Iris pigment epithelial cell (primary cell): ENCODE measurements at places on chromosomes 5 and 9.

DNA sequence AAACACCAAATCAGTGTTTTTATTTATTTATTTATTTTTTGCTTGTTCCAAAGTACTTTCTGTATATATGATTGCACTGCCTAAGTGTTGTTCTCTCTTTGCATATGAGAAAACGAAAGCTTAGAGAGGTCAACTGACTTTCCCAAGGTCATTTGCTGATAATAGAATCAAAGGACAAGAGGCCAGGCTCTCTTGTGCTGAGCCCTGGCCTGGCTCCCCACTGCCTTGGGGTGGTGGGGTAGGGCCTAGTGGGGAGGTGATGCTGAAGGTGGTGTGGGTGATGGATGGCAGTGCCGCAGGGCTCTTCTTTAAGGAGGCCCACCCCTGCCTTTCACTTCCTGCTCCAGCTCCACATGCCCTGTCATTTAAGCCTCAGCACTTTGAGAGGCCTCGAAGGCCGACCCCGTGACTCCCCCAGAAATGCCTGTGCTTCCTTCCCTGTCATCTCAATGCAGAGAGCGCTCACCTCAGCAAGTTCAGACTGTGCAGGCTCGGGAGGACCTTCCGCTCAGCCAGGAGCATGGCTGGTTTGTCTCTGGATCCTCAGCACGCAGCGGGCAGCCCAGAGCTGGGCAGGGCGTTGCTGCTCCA lies 59.5 kb downstream of the SMIM23 start:
- DNase-seq: no peak

GRCh38 chr5:147190331-147190730 lies 44.5 kb upstream of the STK32A start:
- no peak for DNase-seq

DNA sequence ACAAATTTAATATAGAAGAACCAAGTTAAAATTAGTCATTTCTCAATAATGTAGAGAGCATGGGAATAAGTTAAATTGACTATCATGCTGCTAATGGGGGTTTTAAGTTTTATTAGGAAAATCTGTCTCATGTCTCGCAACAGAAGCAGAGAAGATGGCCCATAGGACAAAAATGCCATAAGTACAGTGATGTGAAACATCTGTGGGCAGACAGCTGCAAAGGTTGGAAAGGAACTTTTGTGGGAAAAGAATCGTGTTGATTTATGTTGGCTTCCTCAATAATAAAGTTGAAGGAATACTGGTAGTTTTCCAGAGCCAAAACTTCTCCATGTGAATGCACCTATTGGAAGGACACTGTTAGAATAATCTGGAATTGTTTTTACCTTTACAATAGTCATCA lies 44.8 kb downstream of the VCAN start:
- no peak for DNase-seq

- DNase-seq: peak; percentile 57
Observed at GRCh38 chr5:132787076-132787475, 10.0 kb upstream of the SEPTIN8 start.

- DNase-seq: peak; percentile 71
Observed at GRCh38 chr9:121285835-121286687, 18.1 kb downstream of the GSN start.

DNA sequence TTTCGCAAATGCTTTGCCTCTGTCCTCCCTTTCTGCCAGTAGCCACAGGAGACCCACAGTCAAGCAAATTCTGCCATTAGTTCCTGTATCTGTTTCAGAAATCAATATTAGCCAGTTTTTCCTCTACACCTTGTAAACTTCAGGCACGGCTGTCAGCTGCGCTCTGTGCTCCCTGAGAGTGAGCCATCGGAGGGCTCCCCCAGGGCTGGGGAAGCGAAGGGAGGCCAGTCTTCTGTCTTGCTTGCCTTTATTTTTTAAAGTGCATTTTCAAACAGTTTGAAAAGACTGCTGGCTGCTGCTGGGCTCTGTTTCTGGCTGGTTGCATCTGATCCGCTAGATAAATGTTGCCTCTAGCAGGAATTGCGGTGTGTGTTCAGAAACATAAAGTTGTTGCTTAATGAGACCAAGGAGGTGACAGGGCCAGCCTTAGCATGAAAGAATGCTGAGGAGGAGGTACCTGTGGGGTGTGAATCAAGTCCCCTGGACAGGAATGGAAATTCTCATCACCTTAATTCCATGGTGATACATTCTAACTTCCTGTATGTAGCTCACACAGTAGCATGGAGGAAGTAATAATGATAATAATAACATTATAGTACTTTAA lies 421.7 kb upstream of the KIF2A start:
- DNase-seq: no peak

DNA sequence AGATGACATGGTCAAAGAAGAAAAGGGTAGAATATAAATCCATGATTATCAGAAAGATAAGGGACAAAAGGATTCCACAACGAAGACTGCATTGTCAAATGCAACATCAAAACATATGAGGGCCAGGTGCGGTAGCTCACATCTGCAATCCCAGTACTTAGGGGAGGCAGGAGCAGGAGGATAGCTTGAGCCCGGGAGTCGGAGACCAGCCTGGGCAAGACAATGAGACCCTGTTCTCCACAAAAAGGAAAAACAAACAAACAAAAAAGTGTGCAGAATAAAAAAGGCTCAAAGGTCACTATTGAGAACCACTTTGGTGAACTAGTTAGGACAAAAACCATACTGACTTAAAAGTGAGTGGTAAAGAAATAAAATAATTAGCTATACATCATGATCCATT lies 60.2 kb upstream of the NR5A1 start:
- DNase-seq: no peak

- DNase-seq: no peak
Observed at GRCh38 chr9:135346438-135347050, 133.0 kb upstream of the PPP1R26 start.

DNA sequence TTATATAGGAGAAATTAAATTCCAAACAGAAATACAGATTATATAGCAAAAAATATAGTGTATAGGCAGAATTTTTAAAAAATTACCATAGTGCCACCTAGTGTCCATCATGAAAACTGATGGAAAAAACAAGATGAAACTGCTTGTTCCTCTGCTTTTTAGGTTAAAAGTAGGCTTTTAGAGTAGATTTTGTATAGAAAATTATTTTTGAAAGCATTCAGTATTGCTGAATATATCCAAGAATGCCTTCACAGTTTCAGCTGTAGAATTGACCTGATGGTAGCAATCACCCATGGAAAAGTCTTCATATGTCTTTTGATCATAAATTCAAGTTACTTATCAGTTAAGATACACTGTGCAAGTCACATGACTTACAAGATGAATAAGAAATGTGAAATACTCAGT lies 19.7 kb downstream of the RIOK2 start:
- peak; percentile 16 for DNase-seq

DNA sequence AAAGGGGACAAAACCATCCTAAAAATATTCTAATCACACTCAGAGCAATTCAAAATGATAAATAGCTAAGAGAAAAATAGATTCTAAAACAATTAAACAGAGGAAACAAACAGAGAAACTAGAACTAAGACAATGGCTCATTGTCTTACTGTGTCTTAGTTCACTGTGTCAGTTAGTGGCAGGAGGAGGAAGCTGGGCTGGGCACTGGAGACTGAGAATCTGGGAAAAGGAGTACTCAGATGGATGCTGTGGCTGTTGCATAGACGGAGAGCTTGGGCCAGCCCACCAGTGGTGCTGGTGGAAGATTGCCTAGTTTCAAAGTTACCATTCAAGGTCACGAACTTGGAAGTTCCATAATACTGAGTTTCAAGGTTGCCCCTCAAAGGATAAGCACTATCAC lies 94.7 kb upstream of the IFNK start:
- no peak for DNase-seq
